ENCODE measurements at places on chromosomes 1 and 21.

DNA sequence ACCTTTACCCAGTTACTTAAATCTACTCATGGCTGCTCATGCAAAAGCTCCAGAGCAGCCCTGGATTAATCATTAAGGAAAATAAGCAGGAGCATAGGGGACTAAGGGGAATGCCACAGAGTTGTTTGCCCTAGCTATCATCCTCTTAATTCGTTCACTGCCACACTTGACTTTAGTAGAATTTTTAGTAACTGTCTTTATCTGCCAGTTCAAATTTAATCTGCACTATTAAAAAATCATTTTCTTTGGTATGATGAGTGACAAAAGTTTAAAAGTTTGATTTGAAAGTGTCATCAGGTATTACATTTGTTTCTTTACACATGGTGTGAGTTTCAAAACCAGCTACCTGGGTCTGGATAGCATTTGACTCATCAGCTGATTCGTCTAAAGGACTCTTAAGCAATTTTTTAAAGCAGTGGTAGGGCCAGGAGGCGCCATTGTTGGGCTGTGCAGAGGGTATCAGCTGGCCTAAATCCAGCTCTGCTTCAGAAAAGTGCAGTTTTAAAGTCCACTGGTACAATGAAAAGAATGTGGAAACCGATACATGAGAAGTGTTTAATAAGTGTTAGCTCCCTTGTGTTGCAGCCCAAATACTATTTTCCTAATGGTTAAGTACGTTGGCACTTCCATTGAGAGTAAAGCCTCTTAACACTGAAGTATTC lies 69.9 kb upstream of the DR1 start:
- DNase-seq: no peak

DNA sequence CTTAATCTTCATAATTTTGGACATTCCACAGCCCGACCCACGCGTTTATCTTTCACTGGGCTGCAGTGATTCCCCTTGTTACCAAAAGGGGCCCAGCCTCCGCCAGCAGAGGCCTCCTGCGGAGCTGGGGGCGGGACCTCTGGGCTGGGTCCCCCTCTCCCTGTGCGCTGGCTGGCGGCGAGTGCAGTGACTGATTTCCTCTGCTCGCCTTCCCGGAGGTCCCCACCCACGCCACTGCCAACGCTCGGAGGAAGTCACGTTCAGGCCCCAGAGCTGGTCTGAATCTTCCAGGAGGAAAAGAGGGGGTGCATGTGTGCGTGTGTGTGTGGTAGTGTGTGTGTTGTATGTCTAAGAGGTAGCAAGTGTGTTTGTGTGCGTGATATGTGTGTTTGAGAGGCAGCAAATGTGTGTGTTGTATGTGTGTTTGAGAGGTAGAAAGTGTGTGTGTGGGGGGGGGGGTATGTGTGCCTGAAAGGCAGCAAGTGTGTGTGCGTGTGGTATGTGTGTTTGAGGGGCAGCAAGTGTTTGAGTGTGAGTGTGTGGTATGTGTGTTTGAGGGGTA lies 35.0 kb upstream of the JAK1 start:
- DNase-seq: peak; percentile 69

GRCh38 chr1:194184425-194184824 lies 998.0 kb upstream of the B3GALT2 start:
- no peak for DNase-seq

GRCh38 chr1:187460093-187460492 lies 631.3 kb downstream of the PLA2G4A start:
- no peak for DNase-seq

- DNase-seq: no peak
Measured at GRCh38 chr1:10292188-10292587, 81.8 kb downstream of the KIF1B start.

- no peak for DNase-seq
Measured at GRCh38 chr1:213120386-213120785, 69.3 kb downstream of the RPS6KC1 start.

GRCh38 chr1:3237994-3238702 lies 169.1 kb downstream of the PRDM16 start:
- no peak for DNase-seq

DNA sequence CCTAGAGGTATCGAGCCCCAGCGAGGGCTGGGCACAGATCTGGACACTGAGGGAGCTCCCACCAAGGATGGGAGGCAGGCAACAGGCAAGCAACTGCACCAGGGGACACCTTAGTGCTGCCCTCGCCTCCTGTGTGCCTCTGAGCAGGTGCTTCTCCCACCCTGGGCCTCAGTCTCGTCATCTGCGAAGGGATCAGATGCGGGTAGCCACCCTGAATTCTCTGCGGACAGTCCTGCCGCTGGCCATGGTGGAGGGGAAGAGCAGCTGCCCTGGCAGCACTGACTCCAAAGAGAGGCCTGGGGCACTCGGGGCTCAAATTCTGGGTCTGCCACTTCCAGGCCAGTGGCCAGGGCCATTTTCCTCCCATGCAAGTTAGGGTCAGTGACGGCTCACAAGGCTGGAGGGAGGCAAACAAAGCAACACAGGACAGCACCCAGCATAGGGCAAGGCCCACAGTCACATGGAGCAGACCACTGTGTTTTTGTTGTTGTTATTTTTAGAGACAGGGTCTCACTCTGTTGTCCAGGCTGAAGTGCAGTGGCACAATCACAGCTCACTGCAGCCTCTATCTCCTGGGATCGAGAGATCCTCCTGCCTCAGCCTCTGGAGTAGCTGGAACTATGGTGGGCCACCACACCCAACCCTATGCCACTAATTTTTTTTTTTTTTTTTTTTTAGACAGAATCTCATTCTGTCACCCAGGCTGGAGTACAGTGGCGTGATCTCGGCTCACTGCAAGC lies 7.1 kb upstream of the SDC3 start:
- DNase-seq: no peak

- peak; percentile 43 for DNase-seq
Measured at GRCh38 chr21:37273911-37274690, 7.0 kb upstream of the VPS26C start.

- DNase-seq: no peak
Measured at GRCh38 chr1:8586438-8586837, 231.0 kb downstream of the RERE start.

- no peak for DNase-seq
Measured at GRCh38 chr21:38533887-38534286, 35.6 kb upstream of the ERG start.

DNA sequence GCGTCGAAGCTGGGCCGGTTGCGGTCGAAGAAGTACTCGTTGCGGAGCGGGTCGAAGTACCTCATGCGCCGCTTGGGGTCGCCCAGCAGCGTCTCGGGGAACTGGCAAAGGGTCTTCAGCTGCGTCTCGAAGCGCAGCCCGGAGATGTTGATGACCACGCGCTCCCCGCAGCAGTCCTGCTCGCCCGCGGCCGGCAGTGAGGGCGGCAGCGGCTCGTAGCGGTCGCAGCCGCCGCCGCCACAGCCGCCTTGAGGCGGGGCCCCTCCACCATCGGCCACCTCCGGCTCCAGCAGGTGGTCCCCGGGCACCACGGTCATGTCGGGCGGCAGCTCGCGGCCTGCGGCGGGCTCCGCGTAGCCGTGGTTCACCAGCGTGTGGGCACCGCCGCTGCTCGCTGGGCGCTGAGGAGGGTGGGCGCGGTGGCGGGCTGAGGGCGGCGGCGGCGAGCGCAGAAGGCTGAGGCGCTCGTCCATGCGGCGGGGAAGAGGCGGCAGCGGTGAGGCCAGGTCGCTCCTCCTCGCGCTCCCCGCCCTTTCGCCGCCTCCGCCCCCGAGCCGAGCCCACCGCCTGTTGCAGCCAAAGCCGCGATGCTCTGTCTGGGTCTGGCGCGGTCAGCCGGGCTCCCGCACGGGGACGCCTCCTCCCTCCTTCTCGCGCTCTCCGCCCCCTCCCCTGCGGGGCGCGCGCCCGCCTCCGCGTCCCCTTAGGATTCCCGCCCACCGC lies at the start of gene KCNA3:
KCNA3 (minus strand) TSS at position 604 of the 723 bp plus-strand sequence; CDS start at position 473, 131 bp downstream.
- DNase-seq: peak; percentile 73

- no peak for DNase-seq
Measured at GRCh38 chr1:1565340-1565739, 9.3 kb downstream of the SSU72 start.

- DNase-seq: no peak
Measured at GRCh38 chr1:205407970-205408369, 13.9 kb downstream of the LEMD1 start.

DNA sequence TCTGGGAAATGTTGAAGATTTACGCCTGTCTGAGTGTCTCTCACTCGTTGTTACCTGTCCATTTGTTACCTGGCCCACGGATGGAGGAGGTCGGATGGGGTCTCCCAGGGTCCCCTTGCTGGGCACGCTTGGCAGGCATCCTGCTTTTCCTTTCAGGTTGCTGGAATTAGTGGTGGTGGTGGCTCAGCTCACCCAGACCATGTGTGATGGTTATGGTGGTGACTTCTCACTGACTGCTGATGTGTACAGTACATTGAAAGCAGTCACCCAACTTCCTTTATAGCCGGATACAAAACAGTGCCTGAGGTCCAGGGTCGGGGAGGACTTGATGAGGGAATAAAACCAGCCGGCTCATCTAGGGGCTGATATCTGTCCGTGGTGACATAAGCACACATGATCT lies 19.5 kb downstream of the MAPKAPK2 start:
- DNase-seq: no peak

DNA sequence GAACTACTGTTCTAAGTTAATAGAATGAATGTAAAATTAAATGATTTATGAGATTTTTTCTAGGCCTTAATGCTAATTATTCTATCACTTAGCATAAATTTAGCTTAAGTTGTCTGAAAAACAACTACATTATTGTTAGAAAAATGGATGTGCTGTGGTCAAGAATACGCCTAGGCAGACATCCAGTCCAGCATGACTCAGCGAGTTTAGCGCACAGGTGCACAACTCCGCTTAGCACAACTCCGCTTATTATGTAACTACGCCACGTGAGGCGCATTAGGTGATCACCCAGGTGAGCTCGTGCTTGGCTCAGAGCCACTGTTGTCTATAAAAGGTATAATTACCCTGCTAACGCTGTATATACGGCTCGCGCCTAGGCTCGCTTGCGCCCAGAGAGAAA lies 1043.6 kb upstream of the ADGRL4 start:
- DNase-seq: no peak

GRCh38 chr1:109185990-109186732 lies 27.6 kb upstream of the SARS1 start:
- DNase-seq: no peak

DNA sequence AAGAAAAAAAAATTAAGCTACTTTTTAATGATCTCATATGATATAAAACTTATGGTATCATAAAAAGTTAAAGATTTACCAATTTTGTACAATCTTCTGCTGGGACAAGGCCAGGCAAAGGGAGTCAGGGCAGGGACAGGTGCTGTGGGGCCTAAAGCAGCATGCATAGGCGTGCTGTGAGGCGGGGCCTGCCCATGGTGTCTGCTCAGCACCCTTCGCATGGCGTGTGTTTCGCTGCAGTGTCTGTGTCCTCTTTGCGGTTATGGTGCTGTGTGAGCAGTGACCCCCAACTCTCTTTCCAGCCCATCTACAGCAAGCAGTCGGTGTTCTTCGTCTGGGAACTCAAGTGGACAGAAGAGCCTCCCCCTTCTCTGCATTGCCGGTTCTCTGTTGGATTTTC lies 13.4 kb upstream of the PWP2 start:
- no peak for DNase-seq

GRCh38 chr1:10824821-10825540 lies 28.5 kb upstream of the CASZ1 start:
- DNase-seq: no peak

- no peak for DNase-seq
Measured at GRCh38 chr1:214469290-214469689, 82.1 kb downstream of the PTPN14 start.

GRCh38 chr1:243723050-243723449 lies 127.0 kb downstream of the AKT3 start:
- no peak for DNase-seq

- no peak for DNase-seq
Measured at GRCh38 chr1:173758980-173759379, 44.2 kb downstream of the KLHL20 start.

GRCh38 chr1:21546122-21546825 lies 37.1 kb downstream of the ALPL start:
- DNase-seq: no peak

DNA sequence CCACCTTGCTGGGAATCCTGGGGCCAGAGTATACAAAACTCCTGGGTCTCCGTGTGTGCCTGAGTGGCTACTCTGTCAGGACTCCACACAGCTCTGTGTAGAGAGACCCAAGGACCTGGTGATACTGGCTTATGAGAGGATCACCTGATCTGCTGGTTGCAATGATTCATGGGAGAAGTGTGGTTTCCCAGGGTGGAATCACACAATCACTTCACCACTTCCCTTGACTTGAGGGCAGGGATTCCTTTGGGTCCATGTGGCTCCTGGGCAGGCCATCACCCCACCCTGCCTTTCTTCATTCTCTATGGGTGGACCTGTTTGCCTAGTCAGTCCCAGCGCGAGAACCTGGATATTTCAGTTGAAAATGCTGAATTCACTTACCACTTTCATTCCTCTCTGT lies 13.3 kb downstream of the PRSS38 start:
- no peak for DNase-seq

DNA sequence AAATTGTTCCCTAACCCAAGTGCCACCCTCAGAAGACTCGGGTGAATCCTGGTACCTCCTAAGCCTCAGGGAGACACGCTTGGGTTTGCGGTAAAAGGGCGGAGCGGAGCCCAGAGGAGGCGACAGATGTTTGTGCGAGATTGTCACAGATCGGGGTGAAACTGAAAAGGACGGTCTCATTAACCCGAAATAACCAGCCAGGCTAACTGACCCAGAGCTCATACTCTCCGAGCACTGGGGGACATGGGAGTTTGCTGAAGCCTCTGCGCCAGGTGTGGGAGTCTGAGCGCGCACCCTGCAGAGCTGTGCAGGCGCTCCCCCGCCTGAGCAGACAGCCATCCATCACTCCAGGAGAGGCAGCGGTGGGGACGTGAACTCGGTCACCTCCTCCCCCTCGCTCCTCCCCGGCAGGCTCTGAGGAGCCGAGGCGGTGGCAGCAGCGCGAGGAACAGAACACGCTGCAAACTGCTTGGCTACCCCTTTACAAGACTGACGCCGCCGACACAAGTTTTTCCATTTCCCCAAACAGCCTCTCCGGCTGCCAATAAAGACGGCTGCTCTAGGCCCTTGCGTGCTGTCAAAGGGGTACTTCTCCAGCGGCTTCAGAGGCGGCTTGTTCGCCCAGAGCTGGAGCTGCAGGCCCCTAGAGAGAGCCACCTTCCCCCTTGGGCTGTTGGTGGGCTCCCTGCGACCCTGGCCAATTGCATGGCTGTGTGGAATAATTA lies 43.5 kb downstream of the RRAGC start:
- DNase-seq: peak; percentile 40

- DNase-seq: no peak
Measured at GRCh38 chr1:34984435-34984792, 733 bp downstream of the TMEM35B start.

- DNase-seq: no peak
Measured at GRCh38 chr1:228778026-228778425, 42.7 kb downstream of the RHOU start.

DNA sequence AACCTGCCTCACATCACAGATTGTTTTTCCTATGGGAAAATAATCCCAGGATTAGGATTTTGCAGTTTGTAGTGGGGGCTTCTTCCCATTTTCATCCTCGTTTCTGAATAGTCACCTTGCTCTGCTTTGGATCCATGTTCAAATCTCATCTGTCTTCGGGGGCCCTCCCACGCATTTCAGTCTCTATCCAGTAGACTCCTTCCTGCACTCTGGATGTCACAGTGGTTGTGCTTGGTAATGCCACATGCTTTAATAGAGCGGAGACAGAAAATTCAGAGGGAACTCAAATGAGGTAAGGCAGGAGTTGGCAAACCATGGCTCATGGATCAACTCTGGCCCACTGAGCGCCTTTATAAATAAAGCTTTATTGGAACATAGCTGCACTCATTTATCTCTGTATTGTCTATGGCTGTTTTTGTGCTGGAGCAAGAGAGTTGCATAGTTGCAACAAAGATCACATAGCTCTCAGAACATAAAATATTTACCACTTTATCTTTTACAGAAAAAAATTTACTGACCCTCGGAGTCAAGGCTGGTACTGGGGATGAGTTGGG lies 101.0 kb downstream of the SPATA46 start:
- DNase-seq: no peak
